ENCODE measurements at places on chromosomes 7 and 10.
A peak's percentile ranks its signal among the peaks of the same experiment; 100 is the strongest.

DNA sequence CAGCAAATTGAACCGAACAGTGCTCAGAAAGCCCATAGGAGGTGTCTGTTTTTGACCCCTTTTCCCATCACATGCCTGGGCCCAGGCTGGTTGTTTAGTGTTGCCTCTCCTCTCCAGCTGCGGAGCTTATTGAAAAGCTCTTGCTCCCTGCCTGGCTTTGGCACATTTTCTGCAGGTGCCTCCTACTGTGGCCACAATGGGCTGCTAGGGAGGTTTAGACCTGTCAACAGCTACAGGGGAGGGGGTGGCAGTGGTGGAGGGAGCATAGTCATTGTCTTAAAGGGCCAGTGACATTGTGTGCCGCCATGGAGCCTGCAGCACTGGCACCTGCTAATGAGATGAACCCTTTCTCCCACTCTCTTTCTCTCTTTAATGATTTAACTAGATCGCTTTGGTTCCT lies 13.2 kb upstream of the ENO4 start:
- no peak for DNase-seq

DNA sequence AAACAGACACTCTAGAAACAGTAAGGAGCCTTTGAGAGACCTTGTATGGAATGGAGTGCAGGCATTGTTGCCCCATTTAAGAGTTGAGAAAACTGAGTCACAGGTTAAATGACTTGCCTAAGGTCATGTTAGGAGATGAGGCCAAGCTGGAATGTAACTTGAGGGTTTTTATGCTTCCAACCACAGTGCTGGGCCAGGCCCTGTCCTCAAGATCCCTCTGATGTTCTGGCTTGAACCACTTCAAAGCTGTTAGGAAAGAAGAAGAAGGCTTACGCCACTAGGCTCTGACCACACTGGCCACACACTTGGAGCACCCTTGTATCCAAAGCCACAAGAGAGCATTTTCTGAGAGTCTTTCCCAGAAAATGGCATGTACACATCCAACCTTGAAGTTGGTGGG lies 42.7 kb downstream of the PLAU start:
- DNase-seq = no peak

DNA sequence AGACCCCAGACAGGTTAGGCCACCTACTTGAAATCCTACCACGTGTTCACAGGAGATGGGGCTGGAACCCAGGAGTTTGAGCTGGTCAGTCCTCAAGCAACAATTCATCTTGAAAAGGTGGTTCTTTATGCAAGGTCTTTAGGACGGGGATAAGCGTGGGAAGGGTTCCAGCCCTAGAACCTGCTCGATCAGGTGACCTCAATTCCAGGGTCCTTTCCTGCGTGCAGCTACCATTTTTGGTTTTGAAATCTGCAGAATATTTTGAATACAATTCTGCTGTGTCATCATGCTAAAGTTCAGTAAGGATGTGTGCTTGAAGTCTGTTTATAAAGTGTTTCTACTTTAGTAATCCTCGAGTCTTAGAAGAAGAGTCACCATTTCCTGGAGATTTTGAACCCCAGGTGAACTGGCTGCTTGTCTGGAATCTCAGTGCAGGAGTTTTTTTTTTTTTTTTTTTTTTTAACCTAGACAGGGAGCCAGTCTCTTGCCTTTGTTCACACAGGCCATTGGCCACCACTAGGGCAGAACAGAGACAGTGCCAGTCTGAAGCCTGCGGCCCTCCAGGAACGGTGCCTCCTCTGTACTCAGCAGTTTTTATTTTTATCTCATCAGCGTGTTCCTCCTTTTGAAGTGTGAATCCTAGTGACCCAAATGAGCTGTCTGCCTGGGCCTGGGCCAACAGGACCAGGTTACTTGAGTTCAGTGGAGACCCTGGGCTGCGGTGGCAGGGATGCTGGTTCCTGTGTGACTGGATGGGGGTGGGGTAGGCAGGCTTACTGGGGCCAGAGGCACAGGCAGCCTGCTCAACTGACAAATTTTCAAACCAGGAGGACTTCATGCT lies 54.6 kb downstream of the EEPD1 start:
- DNase-seq = no peak

GRCh38 chr10:79927111-79927828 lies 21.6 kb downstream of the SFTPD start:
- DNase-seq = no peak

DNA sequence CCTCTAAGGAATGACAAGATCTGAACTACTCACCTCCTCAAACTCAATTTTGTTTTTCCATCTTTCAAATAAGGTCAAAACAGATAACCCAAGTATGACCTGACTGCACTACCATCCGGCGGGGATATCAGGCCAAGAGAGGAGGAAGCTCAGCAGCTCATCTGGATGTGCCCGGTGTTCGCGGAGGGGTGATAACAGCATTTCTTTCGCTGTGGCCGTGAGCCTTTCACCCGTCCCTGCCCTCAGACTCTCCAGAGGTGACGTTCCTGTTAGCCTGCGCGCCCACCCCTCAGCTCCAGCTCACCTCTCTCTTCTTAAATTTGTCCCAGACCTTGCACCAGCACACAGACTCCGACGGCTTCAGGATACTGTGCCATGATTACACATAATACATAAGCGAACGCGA lies 526 bp downstream of the ZNF248 start:
- DNase-seq = peak; percentile 3

GRCh38 chr10:113444766-113445365 lies 108.0 kb upstream of the HABP2 start:
- DNase-seq = no peak

GRCh38 chr7:11005202-11005601 lies 31.5 kb downstream of the PHF14 start:
- DNase-seq = no peak

GRCh38 chr10:90787393-90788198 lies 70.2 kb downstream of the HTR7 start:
- no peak for DNase-seq

DNA sequence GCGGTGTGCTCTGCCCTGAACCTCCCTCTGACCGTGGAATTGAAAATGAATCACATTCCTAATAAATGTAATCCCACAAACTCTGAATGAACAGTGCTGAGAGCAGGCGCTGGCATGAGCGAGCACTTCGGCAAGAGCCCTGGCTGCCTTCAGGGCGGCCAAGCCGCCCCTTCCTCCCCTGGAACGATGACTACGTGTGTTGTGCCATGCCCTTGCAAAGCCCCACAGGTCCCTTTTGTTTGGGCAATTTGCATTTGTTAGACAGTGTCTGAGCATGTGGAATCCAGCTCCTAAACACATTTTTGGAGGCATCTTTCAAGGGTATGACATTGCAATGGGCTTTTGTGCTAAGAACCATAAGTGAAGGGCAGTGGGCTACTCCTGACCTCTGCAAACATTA lies 95.6 kb upstream of the MKI67 start:
- no peak for DNase-seq

GRCh38 chr7:77710861-77711260 lies 14.6 kb downstream of the RSBN1L start:
- no peak for DNase-seq

DNA sequence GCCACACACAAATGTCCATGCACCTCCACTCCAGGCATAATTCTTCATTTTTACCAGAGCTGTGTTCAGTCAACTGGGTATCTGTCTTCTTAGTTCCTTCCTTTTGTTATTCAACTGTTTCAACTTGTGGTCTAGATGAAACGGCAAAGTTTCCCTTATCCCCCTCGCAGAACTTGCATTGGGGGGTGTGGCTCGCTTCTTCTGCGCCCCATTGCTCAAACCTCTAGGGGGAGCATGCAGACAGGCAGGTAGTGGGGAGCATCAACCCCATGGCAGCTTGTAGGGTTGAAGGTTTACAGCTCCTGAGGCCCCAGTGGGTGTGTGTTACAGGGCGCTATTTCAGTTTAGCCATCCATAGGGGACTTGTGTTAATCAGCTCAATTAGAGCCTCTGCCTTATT lies 38.3 kb upstream of the COBL start:
- no peak for DNase-seq

Data from stimulated activated CD8-positive, alpha-beta memory T cell treated with anti-CD3 and anti-CD28 coated beads, Interleukin-4, amount 100 ng/mL, for 4 hours (primary cell).